ENCODE measurements at places on chromosomes 11 and 22.

DNA sequence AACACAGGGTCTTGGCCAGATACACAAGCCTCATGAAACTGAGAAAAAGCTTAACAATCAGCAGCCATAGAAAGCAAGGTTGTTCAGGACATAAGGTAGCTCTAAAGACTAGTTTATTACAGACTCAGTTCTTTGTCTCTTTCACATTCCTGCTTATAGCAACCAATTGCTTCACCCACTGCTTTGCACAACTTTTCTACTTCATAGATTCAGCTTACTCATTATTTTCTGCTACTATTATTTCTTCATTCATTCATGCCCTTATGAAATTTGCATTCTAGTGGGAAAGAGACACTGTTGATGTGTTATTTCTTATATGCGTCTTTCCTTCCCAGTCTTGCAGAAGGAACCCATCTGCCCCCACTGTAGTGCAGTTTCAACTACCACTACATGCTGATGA, 4.7 kb downstream of the CCDC34 start:
- no peak for DNase-seq

DNA sequence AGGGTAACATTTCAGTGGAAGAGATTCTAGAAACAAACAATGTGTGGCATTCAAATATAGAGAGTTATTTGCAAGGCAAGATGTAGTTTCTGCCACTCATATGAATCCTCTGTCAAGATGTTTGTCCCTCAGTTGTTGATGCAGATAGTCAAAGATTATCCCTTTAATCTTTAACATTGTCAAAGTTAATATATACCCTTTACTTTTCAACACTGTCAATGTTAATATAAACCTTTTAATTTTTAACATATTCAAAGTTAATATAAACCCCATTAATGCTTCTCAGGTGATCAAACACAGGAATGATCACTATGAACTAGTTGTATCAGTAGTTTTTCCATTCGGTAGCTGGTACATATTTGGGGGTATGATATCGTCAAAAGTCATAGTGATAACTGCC, 51.9 kb upstream of the PICALM start:
- DNase-seq, result no peak

- no peak for DNase-seq
These were observed 1043.0 kb downstream of the TBC1D22A start for GRCh38 chr22:47805394-47805935.

DNA sequence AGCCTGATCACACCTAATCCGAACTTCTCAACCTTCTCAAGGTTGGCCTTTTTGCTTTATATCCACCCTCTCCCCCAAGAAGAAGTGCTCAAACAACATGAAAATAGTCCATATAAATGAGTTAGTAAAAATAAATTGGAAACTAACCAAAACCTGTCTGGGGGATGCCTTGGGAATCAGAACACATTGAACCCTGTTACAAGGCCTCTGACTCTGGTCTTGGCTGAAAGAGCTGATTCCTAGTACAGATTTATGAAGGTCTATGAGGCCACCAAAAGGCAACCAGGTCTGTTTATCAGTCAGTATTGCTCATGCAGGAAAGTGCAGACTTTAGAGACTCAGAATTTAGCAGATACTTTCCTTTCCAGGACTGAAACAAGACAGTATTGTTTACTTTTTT, 49.7 kb downstream of the NRXN2 start:
- DNase-seq, result no peak

GRCh38 chr22:31872209-31872608, 72.1 kb upstream of the YWHAH start:
- DNase-seq, result no peak

GRCh38 chr22:17910561-17911311, 113.6 kb downstream of the MICAL3 start:
- DNase-seq, result no peak

GRCh38 chr11:2760196-2760871, 60.5 kb upstream of the KCNQ1OT1 start:
- no peak for DNase-seq

DNA sequence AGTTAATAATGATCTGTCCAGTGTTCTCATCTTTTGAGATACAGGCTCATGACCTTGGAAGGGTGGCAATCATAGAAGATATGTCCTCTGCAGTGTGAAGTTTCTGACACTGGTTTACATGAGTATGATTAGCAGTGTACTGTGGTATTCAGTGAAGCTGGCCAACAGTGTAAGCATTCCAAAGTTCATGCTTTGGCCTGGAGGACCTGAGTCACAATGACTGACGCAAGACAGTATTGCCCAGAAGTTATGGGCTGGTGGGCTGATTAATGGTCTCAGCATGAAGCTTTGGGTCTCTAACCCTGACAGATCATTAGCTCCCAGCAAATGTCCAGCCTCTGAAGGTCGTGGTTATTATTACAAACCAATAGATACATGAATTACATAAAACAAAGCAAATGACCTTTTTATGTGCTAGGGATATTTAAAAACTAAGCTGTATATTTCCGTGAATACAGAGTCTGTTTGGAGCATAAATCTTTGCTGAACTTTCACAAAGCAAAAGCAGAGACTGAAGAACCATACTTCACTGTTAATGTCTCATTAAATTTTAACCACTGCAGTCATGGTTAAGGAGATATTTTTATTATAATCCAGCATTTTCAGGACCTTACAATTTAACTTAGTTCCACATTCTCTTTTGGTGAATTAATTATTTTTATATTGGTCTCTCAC, 28.3 kb upstream of the USP47 start:
- no peak for DNase-seq

- DNase-seq, result no peak
These were observed 14.3 kb downstream of the DHCR7 start for GRCh38 chr11:71433648-71434450.

DNA sequence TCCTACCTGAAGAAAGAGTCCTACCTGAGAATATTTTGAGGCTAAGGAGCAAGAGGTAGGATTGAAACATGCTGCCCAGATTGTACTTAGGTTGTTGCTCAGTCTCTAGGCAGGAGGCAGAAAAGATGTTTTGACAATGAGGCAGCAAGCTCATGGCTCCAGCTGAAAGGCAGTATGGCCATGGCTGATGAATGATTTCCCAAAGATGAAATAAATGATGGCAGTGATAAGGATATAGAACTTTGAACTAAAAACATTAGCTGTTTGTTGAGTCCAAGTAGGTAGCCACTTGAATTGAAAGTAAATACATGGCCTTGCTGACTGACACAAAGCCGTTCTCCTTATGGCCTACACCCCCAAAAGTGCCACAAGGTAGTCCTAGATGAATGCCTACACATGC, 6.8 kb upstream of the NEU3 start:
- no peak for DNase-seq

DNA sequence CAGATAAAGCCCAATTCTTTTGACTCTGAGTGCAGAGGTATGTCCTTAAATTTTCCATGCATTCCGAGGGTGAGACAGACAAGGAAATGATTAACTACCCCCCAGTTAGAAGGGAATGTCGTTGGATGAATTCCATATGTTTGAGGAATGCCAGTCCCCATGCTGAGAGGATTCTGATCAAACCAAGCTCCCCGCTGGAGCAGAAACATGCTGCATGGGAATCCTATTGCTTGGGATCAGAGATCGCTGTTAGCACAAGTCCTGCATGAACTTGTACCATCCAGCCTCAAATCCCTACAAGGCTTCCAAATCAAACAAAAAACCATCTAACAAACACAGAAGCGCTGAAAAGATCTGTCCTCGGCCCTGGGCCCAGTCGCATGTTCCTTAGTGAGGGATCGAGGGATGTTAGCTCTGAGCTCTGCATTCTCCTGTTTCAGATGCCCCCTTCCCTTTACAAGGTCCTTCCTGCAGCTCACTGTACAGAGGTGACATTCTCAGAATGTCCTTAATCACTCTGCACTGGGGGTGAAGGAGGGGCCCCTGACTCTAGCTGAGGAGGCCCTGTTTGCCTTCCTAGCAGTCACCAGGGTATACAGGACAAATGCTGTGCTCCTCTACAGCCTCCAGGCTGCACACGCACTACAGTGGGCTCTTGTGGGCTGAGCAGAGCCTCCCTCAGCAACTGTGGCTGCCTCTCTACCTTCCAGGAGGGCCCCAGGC, 353.4 kb downstream of the TENM4 start:
- no peak for DNase-seq

GRCh38 chr11:124199702-124200101, 16.6 kb downstream of the OR10D3 start:
- no peak for DNase-seq

- no peak for DNase-seq
These were observed 2.2 kb upstream of the KMT2A start for GRCh38 chr11:118434123-118434552.

DNA sequence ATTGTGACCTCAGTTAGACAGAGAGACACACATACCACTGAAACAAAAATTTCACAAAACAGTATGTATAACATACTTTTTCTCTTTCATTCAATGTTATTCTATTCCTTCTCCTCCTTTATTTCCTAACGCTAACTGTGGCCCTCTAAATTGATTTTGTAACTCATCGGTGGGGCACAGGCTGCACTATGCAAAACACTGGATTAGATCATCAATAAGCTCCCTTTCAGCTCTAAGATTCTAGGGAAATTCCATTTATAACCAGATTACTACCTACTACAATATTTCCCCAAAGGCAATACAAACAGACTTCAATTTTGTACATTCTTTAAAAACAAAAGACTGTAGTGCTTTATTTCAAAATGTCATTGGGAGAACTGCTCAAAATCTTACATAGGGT, 6.1 kb downstream of the FJX1 start:
- DNase-seq, result no peak

DNA sequence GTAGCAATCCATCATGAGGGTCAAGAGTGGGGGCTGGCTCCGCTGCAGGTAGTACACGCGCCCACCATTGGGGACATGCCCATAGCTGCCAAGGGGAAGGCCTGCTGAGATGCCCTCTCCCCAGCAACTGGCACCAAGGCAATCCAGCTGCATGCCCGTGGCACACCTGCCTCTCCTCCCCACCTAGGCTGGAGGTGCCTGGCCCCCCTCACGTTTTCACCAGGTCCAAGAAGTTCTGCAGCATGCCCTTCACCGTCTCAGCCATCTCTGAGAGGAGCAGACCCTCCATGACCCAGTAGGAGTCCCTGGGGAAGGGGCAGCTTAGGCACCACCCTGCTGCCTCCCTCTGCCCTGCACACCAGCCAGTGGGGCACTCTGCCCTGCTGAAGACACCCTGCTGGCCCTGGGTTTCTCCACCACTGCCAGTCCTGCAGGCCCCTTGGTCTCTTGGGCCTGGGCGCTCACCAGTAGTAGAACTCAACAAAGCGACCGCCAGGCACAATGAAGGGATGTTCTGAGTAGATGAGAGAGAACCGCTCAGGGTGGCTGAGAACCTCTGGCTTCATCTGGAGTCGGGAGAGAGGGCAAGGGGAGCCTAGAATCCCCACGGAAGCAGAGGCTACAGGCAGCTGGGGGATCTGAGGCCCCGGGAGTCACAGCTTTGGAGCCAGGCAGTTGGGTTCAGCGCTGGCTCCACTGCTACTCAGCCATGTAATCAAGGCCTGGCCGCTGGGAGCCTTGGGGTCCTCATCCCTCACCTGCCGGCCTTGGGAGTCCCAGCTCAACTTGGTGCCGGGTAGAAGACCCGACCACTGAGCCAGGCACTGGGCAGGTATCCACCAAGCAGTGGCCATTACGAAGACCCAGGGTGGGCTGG, 17.8 kb downstream of the TREH start:
- no peak for DNase-seq

DNA sequence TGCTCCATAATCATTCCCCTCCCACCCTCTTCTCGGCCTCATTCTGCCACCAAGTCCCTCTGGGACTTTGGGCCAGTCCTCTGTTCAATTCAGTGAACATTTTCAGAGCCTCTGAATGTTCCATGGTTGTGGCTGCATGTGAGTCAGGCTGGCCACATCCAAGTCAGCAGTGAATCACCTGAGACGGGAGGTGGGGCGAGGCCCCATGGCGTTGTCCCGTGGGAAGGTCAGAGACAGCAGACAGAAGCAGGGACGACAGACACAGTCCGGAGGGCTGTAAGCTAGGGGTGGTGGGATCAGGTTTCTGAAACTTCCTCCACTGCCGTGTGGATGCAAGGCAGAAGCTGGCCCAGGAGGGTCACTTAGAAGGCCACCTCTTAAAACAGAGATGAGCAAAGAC, 324.8 kb downstream of the MN1 start:
- no peak for DNase-seq

GRCh38 chr11:79906164-79906563, 465.3 kb upstream of the TENM4 start:
- no peak for DNase-seq

- no peak for DNase-seq
These were observed 218.8 kb downstream of the PGR start for GRCh38 chr11:100910808-100911207.

DNA sequence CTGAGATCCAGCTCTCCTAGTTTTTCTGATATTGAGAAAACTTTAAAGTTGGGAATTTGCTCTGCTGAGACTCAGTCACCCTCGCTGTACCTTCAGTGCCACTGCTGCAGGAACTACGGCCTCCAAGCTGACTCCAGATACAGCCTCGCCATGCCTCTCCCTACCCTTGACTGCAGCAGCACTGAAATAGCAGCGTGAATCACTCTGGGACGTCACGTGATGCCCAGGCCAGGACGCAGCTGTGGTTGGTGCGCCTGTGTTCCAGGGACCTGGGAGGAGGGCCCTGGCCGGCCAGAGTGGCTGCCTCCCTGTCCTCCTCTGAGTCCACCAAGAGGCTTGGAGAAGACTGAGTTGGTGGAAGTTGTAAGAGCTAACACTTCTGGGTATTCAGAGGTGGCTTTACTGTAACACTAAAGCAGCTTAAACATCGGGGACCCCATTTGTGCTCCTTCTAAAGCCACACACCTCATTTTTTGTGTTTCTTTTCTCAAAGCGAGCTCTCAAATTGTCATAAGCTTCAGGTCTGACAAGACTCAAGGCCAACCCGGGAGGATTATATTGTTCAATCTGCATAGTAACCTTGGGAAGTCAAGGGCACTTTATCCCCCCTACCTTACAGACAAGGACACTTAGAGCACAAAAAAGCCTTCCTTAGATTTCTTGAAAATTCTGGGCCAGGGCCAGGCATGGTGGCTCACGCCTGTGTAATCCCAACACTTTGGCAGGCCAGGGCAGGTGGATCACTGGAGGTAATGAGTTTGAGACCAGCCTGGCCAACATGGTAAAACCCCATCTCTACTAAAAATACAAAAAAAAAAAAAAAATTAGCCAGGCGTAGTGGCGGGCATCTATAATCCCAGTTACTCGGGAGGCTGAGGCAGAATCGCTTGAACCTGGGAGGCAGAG, 4.2 kb upstream of the STIP1 start:
- DNase-seq, result no peak

GRCh38 chr11:118005224-118006152, 19.3 kb downstream of the IL10RA start:
- no peak for DNase-seq

- DNase-seq, result no peak
These were observed 311.0 kb downstream of the BUD13 start for GRCh38 chr11:116461789-116462188.

- DNase-seq, result no peak
These were observed 317.8 kb downstream of the BUD13 start for GRCh38 chr11:116454951-116455350.

DNA sequence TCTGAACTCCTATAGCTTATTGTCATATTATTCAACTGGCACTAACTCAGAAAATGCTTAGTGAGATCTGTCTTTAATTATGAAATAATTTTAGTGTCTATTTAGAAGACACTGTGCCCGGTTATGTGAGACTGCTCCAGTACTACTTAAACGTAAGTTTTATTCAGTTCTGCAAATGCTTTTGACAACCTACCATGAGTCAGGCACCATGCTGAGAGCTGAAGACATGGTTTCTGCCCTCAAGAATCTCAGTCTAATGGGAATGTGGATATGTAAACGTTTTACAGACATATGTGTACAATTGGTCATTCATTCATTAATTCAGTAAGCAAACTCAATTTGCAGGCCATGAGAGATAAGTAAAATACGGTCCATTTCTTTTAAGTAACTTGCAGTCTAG, 40.0 kb downstream of the DCUN1D5 start:
- no peak for DNase-seq

GRCh38 chr11:67027943-67028542, 5.1 kb downstream of the SYT12 start:
- DNase-seq, result no peak
